T follicular helper cell (primary cell): ENCODE measurements at places on chromosomes 16 and 17.

- DNase-seq = no peak
Observed at GRCh38 chr16:85617948-85618347, 4.8 kb downstream of the GSE1 start.

DNA sequence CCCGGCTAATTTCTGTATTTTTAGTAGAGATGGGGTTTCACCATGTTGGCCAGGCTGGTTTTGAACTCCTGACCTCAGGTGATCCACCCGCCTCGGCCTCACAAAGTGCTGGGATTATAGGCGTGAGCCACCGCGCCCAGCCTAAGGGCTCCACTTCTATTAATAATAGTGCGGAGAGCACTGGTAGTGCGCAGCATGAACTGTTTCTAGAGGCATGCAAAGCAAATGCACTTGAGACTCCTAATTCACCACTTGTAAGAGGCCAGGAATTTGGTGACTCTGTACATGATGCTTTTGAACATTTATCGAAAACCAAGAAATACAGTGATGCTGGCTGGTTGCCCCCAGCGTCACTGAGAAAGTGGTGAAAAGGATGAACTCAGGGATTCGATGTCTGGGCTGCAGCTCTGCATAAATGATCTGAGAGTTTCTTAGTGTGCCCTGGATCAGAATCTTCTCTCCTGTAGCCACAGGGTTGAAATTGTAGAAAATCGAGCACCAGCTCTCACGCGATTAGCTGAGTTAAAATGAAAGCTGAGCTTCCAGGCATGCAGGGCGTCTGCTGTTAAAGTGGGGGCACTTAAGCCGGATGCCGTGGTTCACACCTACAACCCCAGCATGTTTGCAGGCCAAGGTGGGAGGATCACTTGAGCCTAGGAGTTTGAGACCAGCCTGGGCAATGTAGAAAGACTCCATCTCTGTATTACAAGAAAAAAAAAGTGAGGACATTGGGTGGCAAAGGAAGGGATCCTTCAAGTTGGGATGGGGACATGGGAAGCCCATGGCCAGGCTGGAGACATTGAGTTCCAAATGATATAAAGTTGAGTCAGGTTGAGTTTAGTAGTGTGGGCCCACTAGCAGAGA is 4.8 kb downstream of the RNF213 start:
- DNase-seq = no peak

GRCh38 chr16:49277766-49278566 is 3.7 kb downstream of the CBLN1 start:
- DNase-seq = no peak

DNA sequence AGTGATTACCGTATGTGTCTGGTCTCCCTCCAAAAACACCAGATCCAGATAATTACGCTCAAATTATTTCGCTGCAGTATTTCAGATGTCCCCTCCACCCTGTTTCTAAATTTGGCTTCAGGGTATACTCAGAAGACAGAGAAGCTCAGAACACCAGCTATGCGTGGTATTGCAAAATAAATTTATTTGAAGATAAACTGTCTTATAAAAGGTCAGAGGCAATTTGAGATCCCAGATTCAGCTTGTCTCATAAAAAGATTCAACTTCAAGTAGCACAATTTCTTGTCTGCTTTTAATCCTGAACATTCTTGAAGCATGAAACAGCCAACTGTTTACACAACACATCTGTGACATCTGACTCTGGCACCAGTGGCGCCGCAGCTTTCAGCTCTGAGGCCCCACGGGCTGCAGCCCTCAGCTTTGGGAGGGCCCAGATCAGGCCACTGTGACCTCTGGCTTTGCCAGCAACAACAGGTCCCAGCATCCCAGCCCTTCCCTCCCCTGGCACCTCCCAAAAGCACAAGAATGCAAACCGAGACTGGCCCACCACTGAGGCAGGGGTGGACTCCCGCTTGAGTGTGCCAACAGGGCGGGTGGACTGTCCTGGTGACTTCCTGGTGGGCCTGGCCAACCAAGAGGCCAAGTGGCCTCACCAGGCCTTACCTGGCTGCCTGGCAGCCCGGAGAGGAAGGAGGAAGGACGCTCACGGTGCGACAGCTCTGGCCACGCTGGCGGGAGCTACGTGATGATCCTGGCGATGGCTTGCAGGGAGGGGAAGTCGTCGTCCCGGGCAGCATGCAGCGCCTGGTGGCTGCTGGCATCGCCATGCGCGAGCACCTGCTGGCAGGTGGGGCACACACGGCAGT is 8.0 kb downstream of the SYNGR3 start:
- no peak for DNase-seq

DNA sequence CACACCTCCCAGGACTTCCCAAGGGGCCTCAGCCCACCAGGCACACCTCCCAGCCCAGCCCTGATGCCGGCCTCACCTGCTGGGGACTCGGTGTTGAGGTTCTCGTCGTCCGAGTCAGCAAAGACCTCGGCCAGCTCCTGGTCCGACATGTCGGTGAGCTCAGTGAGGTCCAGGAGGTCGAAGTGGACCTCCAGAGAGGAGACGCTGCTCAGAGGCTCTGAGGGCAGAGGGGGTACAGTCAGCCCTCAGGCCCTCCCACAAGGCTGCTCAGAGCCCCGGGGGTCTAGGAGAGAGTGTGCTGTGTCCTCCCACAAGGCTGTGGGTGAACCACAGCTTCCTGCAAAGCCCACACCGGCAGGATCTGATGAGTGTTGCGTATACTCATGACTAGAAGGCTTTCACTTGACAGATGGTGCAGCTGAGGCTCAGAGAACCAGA is 10.5 kb downstream of the DBNDD1 start:
- DNase-seq = peak; percentile 36

- no peak for DNase-seq
Observed at GRCh38 chr17:65895969-65896368, 296.0 kb downstream of the CEP112 start.

DNA sequence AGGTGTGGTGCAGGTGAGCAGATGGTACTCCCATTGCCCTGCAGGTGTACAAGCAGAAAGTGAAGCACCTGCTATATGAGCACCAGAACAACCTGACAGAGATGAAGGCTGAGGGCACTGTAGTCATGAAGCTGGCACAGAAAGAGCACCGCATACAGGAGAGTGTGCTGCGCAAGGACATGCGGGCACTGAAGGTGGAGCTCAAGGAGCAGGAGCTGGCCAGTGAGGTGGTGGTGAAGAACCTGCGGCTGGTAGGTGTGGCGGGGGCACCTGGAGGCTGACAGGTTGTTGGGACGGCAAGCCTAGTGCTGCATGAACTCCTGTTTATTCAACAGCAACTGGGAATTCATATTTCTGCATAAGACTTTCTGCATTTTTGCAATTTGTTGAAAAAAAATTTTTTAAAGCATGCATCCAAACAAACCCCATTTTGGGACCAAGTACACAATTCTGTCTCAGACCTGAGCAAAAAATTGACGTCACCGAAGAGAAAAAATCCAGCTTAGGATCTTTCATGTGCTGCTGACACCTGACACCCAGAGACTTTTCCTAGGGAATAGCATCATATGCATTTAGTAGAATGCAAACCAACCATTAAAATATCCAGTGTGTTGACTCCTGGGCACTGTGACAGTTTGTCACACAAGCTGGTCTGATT is 13.5 kb upstream of the DBNDD1 start:
- no peak for DNase-seq

GRCh38 chr17:29607557-29608195 is 14.7 kb downstream of the ANKRD13B start:
- DNase-seq = no peak

DNA sequence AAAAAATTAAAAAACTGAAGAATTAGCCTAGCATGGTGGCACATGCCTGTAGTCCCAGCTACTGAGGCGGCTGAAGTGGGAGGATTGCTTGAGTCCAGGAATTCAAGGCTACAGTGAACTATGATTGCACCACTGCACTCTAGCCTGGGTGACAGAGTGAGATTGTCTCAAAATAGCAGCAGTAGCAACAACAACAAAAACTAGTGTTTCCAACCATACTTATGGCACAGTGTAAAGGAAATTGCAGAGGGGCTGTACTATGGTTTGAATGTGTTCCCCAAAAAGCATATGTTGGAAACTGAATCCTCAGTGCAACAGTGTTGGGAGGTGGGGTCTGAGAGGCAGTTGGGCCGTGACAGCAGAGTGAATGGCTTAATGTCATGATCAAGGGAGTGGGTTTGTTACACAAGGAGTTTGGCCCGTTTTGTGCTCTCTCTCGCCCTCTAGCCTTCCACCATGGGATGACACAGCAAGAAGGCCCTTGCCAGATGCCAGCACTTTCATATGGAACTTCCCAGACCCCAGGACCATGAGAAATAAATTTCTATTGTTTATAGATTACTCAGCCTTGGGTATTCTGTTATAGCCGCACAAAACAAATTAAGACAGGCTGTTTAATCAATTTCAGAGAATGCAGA is 70.0 kb downstream of the PGS1 start:
- no peak for DNase-seq

- no peak for DNase-seq
Observed at GRCh38 chr16:88804552-88805339, 1.2 kb downstream of the CDT1 start.

GRCh38 chr17:81456798-81457197 is 55.8 kb downstream of the ACTG1 start:
- no peak for DNase-seq
